ENCODE measurements at places on chromosomes 11 and 22.

DNA sequence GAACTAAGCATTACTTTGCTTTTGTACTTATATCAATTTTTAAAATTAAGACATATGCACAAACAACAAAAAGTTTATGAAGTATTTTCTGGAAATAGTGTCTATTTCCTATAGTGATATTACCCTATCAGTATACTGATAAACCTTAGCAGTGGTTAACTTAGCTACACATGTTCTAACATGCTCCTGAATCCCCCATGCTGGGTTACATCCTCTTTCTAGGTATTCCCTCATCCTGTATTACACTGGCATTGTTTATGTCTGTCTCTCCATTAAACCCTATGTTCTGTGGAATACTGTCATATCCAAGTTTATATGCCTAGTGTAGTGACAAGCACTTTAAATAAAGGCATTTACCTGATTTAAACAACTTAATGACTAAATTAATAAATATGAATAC is 1.8 kb upstream of the FAR1 start:
- DNase-seq = no peak

- DNase-seq = no peak
These were observed 13.7 kb downstream of the YWHAH start for GRCh38 chr22:31957970-31958594.

DNA sequence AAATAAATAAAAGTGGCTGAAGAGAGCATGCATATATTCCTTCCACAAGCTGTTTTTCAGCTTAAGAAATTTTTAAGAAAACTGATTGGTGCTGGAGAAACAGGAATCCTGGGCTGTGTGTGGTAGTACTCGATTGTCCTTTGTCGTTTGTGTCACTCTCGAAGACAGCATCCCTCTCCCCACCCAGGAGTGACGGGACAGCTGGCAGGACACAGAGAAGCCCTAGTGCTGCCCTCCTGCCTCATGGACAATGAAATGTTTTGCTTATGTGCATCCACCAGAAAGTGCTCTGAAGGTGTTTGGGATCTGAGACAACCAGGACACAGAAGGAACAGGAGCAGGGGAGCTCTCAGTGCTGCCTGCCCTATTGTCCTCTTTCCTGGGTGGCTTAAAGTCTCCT is 12.8 kb downstream of the PLAAT4 start:
- DNase-seq = no peak

DNA sequence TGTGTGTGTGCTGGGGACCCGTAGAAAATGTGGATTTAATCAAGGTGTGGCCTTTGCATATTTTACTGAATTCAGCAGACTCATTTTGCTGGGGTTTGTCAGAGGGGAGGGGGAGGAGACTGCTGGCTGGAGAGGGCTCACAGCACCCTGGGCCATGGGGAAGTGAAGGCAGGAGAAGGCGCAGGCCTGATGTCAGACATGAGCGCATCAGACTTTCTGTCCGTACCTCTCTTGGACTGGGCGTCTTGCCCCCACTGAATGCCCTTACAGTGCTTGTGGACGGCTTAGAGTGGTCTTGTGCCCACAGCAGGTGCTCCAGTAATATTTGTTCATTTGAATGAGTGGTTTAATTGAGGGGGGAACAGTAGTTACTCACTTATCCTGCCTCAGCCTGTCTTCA is 75.2 kb downstream of the TEAD1 start:
- no peak for DNase-seq

- no peak for DNase-seq
These were observed 1.1 kb upstream of the NOL12 start for GRCh38 chr22:37684803-37685615.

GRCh38 chr22:45376703-45377102 is 36.7 kb downstream of the SMC1B start:
- DNase-seq = no peak

DNA sequence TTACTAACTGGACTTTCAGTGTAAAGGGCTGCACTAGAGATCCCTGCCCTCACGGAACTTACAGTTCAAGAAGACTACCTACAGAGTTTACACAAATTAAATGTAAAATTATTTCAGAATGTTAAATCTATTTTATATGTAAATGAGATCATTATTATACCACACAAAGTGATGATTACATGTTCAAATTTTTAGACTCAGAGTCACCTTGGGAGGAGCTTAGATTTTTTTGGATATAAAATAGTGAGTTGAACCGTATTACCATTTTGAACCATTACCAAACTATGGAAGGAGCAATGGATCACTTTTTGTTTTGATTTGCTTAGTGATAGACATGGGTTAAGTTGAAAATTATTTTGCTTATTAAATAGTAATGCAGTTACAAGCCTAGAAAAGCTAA is 1.6 kb downstream of the IPO7 start:
- no peak for DNase-seq

- DNase-seq = no peak
These were observed 507.7 kb downstream of the FAM181B start for GRCh38 chr11:82225930-82226329.

DNA sequence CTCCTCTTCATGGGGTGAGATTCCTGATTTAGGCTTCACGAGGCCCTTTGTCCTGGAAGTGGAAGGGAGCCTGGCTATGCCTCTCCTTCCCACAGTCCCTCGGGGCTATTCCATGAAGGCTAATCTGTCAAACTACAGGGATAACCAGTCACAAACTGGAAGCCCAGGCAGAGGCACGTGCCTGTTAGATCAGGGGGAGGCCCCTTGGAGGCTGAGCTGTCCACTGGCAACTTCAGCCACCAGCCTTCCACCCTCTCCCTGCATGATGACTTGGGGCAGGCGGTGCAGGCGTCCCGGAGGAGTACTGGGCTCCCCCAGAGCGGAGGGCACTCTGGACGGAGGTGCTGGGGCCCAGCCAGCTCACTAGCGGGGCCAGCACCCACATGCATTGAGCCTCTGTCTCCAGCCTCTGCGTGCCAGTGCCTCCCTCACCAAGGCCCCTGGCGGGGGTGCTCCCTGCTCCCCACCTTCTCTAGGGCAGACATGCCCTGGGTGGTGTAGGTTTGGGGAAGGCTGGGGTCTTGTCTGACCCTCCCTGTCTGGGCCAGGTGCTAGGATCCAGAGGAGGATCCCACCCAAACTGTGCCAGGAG is 42.9 kb downstream of the WNT11 start:
- no peak for DNase-seq

DNA sequence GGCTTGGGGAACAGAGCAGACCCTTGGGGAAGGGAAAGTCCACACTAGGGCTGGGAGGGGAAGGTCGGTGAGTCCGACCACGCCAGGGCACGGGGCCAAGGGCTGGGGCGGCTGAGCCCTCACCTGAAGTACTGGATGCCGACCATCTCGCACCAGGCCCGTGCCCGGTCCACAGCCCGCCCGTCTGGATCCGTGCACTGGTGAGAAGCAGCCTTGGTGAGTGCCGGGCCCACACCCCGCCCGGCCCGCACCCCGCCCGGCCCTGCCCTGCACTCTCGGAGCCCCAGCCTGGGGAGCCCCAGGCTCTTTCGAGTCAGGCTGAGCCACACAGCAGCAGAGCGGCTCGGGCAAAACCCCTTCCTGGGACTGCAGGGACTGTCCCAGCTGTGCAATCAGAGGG is 1.9 kb upstream of the BAIAP2L2 start:
- DNase-seq = no peak

- no peak for DNase-seq
These were observed 49.4 kb downstream of the RSF1 start for GRCh38 chr11:77771135-77771534.

DNA sequence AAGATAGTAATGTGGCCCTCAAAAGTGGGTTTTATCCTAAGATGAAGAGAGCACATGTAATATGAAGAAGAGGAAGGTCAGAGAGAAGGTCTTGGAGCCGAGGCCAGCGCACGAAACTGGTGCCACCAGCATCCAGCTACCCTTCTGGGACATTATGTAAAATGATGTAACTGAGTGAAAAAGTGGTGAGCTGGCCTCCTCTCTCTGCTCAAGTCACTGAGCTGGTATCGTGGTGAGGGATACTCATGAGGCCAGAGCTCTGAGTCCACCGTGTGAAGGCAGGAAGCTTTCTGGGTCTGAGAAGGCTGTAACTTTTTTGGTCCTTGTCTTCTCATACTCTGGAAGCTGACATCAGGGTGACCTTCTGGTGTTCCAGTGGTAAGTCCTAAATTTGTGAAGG is 25.1 kb downstream of the RNF185 start:
- DNase-seq = no peak

DNA sequence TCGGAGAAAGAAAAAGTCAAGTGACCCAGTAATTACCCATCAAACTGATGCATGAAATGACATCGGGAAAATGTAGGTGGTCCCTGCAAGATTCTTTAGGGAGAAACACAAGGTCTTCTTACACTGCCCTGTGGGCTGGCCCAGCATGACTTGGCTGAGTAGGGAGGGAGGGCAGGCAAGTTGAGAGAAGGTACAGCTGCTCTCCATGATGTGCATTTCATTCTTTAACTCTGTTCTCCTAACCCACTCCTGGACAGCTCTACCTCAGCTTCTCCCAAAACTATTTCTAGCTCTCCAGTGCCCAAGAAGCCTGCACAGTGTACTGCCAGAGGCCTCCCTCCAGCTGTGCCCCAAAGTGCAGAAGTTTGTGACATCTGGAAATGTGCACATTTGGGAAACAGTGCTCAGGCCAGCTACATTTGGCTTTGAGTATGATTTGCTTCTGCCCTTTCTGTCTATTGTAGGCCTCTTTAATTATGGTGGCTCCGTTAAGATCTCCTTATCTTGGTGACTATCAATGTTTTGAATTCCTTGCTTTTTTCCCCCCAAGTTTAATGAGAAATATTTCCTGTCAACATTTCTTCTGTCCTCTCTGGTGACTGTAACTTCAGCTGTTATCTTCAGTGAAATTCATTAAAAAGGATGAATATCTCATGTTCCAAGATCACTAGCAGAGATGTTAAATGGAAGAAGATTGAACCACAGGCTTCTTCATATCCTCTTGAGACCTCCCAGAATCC is 26.7 kb upstream of the PRSS23 start:
- DNase-seq = no peak

DNA sequence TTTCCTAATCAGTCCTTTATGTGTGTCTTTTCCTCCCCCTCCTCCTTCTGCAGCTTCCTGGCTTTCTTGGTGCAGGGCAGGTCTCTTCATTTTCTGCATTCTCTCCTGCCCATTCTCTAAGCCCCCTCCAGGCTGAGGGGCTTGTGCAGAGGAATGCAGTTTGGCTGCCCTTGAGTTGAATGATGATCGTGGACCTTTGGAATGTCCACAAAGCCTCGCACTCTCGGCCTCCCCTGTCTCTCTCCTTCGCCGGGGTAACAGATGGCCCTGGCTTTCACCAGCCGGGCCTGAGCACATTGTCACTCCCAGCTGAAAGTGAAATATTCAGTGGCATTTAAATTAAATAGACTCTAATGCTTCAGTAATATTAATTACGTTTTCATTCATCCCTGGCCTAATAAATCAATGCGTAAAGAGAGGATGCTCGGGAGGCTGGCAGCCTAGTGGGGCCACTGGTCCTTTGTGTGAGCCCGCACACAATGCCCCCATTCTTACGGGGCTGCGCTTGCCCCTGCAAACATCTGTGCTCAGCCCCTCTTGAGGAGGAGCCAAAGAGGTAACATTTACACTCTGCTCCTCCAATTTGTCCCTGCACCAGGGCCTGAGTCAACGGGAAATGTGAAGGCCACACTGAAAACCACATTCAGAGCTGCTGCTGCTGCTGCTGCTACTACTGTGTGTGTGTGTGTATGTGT is 64.9 kb upstream of the PAX6 start:
- no peak for DNase-seq

DNA sequence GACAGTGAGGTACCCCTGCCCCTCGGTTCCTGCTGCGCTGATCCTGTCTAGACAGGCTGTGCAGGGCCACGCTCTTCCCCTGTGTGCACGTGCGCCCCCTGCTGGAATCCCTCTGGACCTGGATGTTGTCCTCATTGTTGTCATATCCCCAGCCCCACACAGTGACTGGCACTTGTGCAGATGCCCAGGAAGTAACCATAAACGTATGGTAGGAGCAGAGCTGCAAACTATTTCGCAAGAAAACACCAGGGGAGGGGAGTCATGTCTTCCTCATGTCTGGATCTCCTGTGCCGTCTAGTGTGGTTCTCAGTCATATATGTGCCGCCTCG is 114.7 kb downstream of the CRYBB2 start:
- DNase-seq = peak; percentile 44

- no peak for DNase-seq
These were observed 2.4 kb upstream of the MFNG start for GRCh38 chr22:37488337-37489135.

GRCh38 chr11:95831198-95831883 is 41.0 kb downstream of the CEP57 start:
- no peak for DNase-seq

- no peak for DNase-seq
These were observed 37.6 kb upstream of the RCN1 start for GRCh38 chr11:32053151-32053888.

All from NK-92 treated with Interleukin-12 subunit alpha and Interleukin-12 subunit beta, amount 100 ng/mL, for 24 hours (cell line).